HFFc6 (cell line): ENCODE measurements at places on chromosomes 3 and 15. TPM values are rescaled to one million over a fixed set of nuclear protein-coding genes. Genes with fewer than 3 reads are reported as not detected.

The SLC15A2 gene
- 0.09 to 0.33 TPM (median 0.24 TPM) in 3 replicates for total RNA-seq

The FAM43A gene
- total RNA-seq, result 11.4 to 28.5 TPM (median 11.4 TPM) in 3 replicates

The HAPLN3 gene
- total RNA-seq, result 9.1 to 16.4 TPM (median 12.7 TPM) in 3 replicates

The ZKSCAN7 gene
- 0.55 and 0.88 TPM in 2 replicates for total RNA-seq

The AADACL2 gene
- total RNA-seq, result not detected in 3 replicates

The THRB gene
- not detected in 2 replicates for total RNA-seq

The ITGA11 gene
- 1.2 to 2.4 TPM (median 1.6 TPM) in 3 replicates for total RNA-seq

The SIDT1 gene
- total RNA-seq, result not detected in 3 replicates

The ZNF592 gene
- 18.7 to 19.9 TPM (median 19.0 TPM) in 3 replicates for total RNA-seq

The PPCDC gene
- 8.0 to 12.3 TPM (median 9.1 TPM) in 3 replicates for total RNA-seq

The STX19 gene
- total RNA-seq, result not detected in 3 replicates

The ABTB1 gene
- total RNA-seq, result 10.9 to 14.0 TPM (median 12.2 TPM) in 3 replicates

The SLC28A1 gene
- total RNA-seq, result not detected in 3 replicates

The CADM2 gene
- not detected in 3 replicates for total RNA-seq

The ST3GAL6 gene
- total RNA-seq, result not detected in 3 replicates

The ARPIN gene
- total RNA-seq, result 5.9 to 9.3 TPM (median 7.7 TPM) in 3 replicates

The AGTR1 gene
- not detected in 3 replicates for total RNA-seq

The NR1I2 gene
- total RNA-seq, result not detected in 3 replicates

The GOLGA6L10 gene
- 0.39 to 0.50 TPM (median 0.48 TPM) in 3 replicates for total RNA-seq

The CDAN1 gene
- total RNA-seq, result 14.0 to 22.0 TPM (median 14.9 TPM) in 3 replicates

The SLC2A2 gene
- total RNA-seq, result not detected in 3 replicates

The CP gene
- total RNA-seq, result not detected in 3 replicates

The ESYT3 gene
- 0.09 to 0.18 TPM in 2 of 3 replicates, not detected in the other for total RNA-seq

The GSK3B gene
- total RNA-seq, result 42.9 and 47.9 TPM in 2 replicates

The SLC28A2 gene
- not detected in 3 replicates for total RNA-seq

The GPR160 gene
- total RNA-seq, result 0.10 to 0.12 TPM in 2 of 3 replicates, not detected in the other

The GXYLT2 gene
- total RNA-seq, result 2.0 and 3.9 TPM in 2 replicates
